ENCODE measurements at places on chromosomes 3 and 15. TPM values are rescaled to one million over a fixed set of nuclear protein-coding genes. Genes with fewer than 3 reads are reported as not detected.

Gene EXOG
- total RNA-seq, result 22.8 TPM

DNA sequence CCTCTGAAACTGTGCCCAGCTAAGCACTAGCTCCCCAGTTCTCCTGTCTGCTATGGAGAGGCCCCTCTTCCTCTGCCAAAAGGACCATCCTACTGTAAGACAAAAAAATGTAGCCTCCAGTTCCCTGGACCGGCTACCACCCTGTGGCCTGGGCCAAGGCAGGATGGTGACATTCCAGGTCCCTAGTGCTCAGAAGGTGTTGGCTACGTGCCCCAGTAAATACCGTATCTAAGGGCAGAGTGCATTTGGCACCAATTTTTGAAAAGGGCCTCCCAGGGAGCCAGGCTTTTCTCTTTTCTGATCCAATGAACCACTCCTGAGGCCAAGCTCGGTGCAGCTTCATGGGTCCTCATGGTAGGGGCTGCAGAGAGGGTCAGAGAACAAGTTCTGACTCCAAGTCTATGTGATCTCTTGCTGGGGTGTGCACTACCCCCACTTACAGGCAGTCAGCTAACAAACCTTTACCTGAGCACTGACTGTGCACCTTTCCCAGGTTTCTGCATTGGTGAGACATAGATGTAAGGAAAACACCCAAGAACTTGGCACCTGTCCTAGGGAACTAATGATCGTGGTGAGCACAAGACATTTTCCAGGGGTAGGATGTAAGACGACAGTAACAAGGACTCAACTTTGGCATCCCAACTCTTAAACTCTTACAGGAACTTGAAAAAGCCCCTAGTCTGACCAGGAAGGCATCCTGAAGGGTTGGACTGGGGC is 32.6 kb downstream of the TLE3 start:
- no peak for DNase-seq

DNA sequence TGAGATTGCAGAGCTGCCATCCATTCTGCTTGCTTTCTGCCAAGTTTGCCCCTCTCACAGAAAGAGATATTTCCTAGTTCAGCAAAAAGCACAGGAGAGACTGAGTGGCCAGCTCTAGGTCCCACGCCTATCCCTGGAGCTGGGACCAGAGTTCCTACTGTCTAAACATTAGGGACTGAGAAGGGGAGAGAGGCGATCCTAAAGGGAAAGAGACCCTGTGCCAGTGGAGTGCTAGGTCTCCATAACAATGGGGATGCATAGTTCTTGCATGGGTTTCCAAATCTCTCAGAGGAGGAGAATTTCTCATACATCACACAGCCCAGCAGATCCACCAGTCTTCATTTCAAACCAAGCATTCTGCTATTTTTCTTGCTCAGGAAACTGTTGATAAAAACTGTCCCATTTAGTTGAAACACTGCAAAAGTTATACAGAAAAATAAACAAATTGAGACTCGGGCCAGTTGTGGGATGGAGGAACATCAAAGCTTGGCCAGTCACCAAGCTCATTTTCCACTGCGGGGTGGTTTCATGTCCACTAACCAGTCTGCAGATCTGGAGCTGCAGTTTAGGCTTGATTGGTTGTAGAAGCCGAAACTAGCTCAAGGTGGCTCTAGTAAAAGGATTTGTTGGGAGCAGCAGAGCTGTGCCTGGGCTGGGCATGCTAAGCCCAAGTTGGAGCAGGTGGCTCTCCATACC is 62.7 kb downstream of the EEFSEC start:
- no peak for DNase-seq

GRCh38 chr3:99012051-99012450 is 110.6 kb upstream of the DCBLD2 start:
- no peak for DNase-seq

- DNase-seq, result no peak
Measured at GRCh38 chr3:172305552-172305951, 142.7 kb downstream of the GHSR start.

DNA sequence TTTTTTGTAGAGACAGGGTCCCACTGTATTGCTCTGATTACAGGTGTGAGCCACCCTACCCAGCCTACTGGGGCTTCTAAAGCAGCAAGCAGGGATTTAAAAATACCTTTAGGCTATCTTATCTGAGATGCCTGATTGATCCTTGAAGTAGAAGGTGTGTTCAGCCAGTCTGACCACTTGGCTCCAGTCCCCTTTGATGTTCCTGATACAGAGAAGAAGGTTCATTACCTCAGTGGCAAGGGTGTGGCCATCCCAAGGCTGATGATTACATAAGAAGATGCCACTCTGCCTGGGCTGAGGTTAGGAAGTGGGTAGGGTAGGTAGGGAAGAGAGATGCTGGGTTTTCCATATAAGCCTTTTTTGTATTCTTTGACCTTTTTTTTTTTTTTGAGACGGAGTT is 11.2 kb upstream of the DCAF1 start:
- no peak for DNase-seq
